ENCODE measurements at places on chromosomes 6 and 20.
A peak's percentile ranks its signal among the peaks of the same experiment; 100 is the strongest.

DNA sequence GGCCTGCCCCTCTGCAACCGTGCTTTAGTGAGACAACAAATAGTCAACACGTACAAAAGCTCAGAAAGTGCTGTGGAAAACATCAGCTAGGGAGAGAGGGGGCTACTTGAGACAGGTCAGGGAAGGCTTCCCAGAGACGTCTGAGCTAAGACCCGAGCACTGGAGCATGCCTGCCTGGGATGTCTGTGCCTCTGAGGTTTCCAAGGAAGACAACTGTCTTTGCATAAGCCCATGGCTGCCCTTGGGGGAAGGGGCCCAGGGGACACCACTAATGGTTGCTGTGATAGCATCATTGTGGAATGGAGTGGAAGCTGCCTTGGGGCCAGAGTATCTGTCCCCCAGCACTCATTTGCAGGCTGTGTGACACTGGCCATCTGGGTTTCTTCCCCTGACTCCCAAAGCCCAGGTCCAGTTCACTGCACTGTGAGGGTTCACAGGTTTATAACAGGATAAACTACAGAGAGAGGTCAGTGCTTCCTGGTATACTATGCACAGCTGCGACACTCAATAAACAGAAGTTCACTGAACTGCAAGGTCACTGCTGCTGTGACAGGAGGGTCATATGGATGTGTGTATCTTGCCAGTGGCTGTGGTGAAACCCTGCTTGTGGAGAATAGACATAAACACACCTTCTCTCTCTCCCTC, 1.5 kb upstream of the ARFGEF2 start:
- DNase-seq: no peak

DNA sequence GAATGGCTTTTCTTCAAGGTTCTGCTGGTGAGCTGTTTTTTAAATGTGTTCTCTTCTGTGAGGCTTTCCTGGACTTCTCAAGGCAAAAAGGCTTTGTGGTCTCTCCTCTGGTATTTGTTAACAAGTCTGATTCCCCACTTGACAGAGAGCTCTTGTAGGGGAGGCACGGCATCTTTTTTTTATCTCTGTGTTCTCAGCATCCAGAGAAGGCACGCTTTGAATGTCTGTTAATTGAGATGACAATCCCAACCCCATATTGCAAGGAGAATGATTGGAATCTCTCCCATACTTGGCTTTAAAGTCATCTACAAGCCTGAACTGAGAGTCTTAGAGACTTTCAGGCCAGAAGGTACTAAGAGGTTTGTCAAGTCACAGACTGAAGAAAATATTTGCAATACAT, 22.6 kb downstream of the EDN1 start:
- DNase-seq: no peak

DNA sequence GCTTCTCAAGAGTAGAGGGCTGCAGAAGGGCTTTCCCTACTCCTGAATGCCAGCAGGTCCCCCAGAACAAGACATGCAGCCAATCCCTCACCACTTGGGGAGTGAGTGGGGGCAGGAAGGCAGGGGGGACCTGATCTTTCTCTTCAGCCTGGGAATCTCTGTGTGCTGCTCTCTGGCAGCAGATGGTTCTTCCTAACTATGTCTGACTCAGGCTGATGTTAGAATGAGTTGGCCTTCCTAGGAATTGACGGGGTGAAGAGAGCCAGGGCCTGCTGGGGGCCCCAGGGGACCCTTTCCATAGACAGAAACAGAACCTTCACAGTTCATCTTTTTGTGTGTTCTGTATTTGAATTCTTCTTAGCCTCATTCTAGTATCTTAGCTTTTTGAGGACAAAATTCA, 29.0 kb upstream of the TCP11 start:
- DNase-seq: no peak

DNA sequence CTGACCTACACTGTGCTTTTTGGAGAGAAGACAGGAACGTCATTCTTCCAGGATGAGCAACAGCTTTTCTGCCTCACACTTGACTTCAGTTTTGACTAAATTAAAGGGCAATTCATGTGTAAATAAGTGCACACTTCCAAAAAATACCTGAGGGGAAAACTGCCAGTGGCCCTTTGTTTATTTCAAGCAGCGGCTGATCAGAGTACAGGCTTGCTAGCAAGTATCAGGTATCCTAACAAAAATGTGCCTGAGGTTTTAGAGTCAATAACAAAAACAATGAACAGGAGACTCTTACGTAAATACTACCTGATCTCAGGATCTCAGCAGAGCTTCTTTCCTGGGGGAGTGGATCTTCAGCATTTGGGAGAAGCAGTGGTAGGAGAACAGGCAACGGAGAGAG, 12.4 kb downstream of the LY86 start:
- DNase-seq: no peak

- no peak for DNase-seq
Measured at GRCh38 chr6:81777586-81778268, 25.2 kb upstream of the TENT5A start.

- DNase-seq: no peak
Measured at GRCh38 chr20:54056762-54057639, 13.4 kb downstream of the BCAS1 start.

DNA sequence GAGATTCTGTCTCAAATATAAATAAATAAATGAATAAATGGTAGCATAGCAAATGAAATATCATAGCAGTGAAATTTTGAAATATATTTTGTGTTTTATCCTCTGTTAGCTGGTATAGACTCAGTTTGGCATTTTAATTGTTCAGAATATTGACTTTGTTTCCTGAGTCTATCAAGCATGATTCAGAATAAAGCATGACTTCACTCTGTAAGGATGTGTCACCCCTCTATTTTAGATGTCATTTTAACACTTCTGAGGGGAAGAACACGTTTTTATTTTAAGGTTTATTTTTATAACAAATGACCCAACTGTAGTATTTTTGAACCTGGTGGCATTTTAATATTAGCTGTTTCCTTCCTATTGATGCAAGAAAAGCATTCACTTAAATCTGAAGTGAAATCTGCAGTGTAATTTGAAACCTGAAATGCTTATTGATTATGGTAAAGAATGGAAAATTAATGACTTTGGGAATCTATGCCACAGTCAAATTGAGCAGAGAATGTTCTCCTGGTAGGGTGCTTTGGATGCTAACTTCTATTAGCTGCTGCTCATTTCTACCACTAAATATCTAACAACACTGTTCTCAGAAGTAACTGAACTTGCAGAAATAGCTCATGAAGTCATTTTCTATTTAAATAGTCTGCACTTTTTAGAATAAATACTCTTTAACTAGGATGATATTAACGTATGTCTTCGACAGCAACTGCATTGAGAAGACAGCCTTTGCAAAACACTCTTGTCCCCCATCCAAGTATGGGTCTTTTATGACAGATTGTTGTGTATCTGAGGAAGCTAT, 114.2 kb downstream of the SOX4 start:
- DNase-seq: no peak

DNA sequence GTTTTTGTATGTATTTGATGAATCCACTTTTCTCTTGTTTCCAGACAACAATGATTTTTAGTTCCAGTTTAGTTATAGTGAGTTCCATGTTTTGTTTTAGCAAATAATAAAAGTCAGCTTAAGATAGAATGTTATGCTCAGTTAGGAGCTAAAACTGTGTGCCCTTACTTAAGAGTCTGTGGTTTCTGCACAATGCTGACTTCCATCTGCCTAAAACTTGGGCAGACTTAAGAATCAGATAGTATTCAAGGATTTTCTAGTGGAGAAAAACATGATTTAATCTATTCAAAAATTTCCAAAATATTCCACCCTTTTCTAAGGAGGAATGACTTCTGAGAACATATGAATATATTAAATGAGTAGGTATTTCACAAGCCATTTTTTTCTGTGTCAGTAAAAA, 32.8 kb downstream of the LAMA4 start:
- no peak for DNase-seq

DNA sequence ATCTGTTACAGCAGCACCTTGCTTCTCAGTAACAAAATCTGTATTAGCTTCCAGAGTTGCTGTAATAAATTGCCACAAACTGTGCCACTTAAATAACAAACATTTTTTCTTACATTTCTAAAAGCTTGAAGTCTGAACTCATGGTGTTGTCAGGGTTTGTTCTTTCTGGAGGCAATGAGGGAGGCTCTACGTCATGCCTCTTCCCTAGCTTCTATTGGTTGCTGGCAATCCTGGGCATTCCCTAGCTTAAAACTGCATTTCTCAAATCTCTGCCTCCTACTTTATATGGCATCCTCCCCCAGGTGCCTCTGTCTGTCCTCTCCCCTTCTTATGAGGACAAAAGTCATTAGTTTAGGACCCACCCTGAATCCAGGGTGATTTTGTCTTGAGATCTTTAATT, 41.6 kb upstream of the TMEM244 start:
- DNase-seq: no peak

- DNase-seq: peak; percentile 42
Measured at GRCh38 chr6:149750136-149750609, 632 bp downstream of the PCMT1 start.

DNA sequence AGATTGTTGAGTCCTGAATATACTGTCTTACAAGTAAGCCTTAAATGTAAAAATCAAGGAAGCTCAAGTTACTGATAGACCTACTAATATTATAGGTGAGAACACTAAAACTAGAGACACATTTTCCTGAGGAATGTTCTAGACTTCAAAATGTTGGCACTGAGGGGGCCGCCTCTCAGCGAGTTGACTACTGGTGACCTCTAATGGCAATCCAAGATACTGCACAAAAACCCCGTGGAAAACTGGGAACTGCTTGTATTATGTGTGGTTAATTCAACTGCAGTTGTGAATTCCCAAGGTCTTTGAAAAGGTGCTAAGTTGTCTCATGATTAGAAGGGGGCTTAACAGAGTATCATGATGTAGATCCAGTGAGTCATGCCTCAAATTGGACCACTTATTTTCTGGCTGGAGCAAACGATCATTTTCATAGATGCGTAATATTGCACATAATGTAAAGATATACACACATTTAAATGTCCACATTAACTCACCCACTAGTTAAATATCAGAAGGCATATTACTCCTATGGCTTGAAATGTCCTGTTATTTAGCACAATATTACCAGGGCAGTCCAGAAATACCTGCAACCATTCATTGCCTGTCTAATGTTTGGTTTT, 336.2 kb downstream of the FOXA2 start:
- DNase-seq: no peak

- DNase-seq: no peak
Measured at GRCh38 chr6:5956939-5957338, 49.8 kb downstream of the NRN1 start.

DNA sequence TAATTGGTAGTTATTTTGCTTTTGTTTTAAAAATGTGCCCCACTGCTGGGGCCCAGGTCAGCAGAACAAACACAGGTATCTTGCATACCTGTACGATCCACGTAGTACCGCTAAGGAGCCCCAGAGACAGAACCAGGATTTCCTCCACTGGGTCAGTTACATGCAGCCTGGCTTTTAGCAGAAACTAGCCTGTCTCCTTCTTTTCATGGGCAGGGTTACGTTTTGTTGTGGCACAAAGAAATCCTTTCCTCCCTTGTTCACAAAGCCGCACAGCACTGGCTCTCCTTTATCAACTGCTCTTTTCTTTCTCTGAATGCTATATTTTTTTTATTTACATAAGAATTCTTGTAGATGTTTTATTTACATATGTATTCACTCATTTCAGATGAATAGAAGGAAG, 190.3 kb upstream of the POU3F2 start:
- DNase-seq: no peak

- DNase-seq: no peak
Measured at GRCh38 chr6:139147628-139148027, 12.7 kb downstream of the HECA start.

GRCh38 chr6:79941489-79942151, 5.7 kb downstream of the ELOVL4 start:
- no peak for DNase-seq

GRCh38 chr6:142562865-142563264, 261.1 kb downstream of the ADGRG6 start:
- no peak for DNase-seq

GRCh38 chr20:33345342-33345741, 56.0 kb downstream of the CDK5RAP1 start:
- no peak for DNase-seq

DNA sequence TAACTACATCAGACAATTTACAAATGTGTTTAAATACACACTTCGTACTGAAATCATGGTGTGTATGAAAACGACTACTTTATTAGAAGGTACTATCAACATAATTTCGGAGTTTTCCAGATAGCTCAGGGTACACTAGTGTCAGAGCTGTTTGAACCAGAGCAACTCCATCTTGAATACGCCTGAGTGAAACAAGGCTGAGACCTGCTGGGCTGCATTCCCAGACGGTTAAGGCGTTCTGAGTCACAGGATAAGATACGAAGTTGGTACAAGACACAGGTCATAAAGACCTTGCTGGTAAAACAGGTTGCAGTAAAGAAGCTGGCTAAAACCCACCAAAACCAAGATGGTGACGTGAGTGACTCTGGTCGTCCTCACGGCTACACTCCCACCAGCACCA, 167.6 kb downstream of the THBS2 start:
- DNase-seq: no peak

- no peak for DNase-seq
Measured at GRCh38 chr20:45138561-45139300, 14.5 kb upstream of the WFDC12 start.

DNA sequence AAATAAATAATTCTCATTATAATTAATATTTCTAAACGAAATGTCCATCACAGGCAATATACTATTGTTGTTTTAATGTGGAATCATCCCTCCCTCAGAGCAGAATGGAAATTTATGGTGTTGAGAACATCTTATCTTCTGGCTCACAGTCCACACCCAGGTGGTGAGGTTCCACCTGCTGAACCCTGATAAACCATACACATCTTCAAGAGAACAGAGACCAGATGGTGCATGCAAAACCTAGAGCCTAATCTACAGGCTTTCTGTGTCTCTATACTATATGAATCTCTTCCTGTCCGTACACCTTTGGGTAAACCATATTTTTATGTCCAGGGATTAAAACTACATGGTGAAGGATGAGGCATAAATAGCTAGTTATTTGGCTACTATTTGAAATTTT, 52.3 kb upstream of the UFL1 start:
- DNase-seq: no peak

DNA sequence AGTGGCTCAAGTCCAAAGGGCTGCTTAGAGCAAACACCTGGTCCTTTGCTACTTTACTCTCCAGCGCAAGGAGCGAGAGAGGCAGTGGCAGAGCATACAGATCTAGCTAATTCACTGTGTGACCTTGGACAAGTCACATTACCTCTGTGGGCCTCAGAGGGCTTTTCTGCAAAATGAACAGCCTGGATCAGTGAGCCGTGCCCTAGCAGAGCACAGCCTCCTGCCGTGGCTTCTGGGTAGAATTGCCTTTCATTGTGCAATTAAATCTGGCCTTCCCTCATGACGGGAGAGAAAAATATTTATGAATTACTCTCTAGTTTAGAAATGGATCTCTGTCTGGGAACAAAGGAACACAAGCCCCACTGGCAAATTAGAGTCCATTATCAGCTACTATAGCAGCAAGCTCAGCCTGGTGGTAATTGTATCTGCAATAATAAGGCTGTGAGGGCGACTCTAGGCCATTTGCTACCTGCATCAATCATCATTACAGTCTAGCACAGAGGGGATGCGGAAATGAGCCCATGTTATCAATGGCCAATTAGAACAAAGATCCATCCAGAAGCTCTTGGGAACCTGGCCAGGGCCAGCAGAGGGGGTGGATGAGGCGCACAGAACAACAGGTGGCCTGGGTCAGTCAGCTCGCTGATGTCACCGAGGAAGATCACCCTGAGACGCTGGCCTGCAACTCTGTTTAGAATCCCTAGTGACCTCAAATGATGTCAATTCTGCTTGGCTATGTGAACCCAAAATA, 114.2 kb upstream of the LY86 start:
- DNase-seq: no peak

All from T-helper 22 cell (primary cell).